ENCODE measurements at places on chromosomes 4 and X.

DNA sequence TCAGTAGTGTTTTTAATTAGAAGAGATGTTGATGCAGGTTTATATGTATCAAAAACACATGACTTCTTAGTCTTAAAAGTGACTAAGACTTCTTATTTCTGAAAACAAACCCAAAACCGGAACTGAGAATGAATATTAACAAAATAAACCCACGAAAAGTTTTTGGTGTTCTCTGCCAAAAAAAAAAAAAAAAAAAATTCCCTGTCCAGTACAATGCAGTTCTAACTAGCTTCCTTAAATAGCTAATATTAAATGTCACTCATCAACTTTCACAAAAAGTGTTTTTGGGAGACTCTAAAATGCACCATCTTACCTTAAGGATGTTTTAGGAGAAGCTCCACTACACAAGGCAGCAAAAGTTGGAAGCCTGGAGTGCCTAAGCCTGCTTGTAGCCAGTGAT lies 2.0 kb downstream of the ANKRD37 start:
- peak; percentile 63 for DNase-seq

DNA sequence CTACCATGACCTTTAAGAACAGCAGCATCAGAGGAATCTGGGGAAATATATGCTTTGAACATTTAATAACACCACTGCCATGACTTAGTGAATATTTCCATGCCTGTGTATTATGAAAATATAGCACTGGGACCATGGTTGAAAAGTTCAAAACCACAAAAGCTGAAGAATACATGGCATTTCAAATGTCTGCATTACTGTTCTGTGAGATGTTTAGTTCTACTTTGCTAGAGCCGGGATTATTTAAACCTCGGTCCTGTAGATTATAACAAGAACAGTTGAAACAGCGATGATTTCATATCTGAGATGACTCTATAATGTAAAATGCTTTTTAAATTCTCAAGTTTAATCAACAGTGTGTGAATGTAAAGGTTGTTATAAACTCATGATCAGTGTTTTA lies 126.7 kb upstream of the AGA start:
- no peak for DNase-seq

- DNase-seq = peak; percentile 73
These were observed 8.3 kb downstream of the SPATA18 start for GRCh38 chr4:52059372-52059771.

DNA sequence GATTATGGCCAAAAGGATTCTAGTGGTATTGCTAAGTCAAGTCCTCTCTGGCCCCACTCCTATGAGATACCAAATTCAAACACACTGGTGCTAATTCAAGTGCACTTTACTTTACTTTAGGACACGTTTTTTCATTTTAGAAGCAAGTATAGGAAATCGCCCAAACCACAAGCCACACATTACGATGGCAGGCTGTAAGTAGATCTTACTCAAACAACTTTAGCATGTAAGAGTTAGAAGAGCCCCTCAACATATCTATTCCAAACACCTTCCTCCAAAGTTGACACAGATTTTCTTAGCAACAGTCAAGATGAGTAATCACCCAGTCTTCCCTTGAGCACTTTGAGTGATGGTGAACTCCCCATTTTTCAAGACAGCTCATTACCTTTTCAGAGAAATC lies 43.6 kb downstream of the DRD5 start:
- no peak for DNase-seq

- DNase-seq = peak; percentile 56
These were observed 64.0 kb upstream of the PGM2 start for GRCh38 chr4:37762294-37762990.

DNA sequence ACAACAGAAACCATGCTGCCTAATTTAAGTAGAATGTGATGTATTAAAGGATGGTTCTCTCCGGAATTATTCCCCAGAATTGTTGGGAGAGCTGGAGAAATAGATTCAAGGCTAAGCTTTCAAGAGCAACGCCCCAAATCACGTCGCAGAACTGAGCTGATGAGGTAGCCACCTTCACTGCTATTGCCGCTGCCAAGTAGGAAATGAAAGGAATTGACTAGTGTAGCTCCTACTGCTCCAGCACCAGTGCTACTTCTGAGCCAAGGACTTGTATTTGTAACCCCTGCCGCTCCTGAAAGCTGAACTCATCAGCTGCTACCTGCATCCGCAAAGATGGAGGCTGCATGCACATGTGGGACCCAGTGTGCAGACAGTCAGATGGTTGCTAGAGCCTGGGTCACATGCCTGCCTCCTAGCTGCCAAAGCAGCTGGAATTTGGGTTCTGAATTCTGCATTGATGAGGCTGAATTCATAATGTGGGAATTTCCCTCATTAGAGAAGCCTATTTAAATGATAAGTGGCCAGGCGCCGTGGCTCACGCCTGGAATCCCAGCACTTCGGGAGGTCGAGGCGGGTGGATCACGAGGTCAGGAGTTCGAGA lies 173.9 kb downstream of the PDGFRA start:
- DNase-seq = no peak

DNA sequence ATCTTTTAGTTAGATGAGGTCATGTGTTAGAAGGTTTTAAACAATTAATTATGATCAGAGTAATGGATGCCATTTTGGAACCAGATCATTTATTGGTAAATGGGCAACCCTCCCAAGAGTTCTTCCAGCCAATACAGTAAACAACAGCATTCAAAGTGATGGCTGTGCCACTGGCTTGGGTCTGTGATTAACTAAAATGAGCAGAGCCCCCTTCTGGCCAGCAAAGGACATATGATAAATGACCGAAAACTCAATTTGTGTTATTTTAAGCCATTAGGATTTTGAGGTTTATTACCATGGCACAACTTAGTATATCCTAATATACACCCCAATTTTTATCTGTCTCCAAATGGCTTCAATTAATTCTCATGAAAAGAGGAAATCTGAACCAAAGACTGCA lies 90.8 kb upstream of the NPFFR2 start:
- no peak for DNase-seq

DNA sequence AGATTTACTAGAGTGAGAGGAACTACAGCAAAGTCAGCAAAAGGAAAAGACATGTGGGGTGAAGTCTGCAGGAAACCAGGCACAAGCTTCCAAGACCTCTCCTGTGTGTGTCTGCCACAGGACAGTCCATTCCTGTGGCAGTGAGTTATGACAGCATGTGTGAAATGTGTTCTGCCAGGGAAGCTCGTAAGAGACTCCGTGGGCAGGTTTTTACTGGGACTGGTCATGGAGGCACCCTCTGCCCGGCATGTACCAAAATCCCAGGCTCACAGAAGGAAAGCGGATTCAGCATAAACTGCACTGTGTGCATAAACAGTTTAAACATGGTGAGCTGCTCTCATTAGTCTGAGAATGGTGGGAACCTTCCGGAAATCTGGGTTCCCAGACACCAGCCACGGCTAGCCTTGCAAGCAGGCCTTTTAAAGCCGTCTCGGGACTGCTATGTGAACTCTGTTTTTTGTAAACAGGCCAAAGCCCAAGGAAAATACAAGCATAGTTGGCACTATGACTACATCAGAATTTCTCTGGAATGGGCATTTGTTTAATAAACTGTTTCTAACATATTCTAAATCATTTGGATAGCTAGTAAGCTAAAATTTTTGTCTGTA lies 288.5 kb downstream of the TENM3 start:
- DNase-seq = no peak

DNA sequence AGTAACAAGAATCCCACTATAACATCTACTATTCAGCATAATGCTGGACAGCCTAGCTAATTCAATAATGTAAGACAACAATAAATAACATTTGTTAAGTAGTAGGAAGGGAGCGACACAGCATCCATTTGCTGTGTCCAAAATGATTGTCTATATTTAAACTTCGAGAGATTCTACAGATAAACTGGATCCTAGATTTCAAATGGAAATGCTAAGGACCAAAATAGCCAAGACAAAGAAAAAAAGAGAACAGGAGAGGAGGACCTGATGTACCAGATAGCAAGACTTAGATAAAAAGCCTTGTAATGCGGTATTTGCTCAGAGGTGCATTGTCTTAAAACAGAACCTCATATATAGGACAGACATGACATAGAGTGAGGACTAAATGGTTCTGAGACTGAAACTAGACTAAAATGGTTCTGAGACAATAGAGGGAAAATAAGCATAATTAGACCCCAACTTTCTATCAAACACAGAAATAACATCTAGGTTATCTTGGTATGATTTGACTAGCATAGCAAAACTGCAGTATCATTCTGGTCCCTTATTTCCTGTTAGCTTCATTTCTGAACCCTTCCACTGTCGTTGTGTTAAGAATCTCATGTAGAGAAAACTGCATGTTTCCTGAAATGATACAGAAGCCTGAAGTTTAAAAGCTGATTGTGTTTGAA lies 3.8 kb downstream of the HPGDS start:
- no peak for DNase-seq

DNA sequence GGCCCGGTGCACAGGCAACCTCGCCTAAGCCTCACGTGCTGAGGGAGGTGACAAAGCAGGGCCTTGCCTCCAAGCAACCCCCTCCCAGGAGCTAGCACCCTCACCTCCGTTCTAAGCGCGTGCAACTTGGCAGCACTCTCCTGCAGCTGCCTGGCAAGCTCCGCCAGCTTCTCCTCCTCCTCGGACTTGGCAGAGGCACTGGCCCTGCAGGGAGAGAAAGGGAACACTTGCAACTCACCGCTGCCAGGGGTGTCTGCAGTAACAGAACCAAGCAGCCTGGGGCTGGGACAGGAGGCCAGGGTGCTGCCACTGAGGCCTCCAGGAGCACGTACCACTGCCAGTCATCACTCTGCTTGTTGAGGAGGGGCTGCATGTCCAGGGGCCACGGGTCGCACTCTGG lies 10.3 kb upstream of the TREX2 start:
- no peak for DNase-seq

- no peak for DNase-seq
These were observed 33.2 kb upstream of the SMS start for GRCh38 chrX:21907260-21907659.

DNA sequence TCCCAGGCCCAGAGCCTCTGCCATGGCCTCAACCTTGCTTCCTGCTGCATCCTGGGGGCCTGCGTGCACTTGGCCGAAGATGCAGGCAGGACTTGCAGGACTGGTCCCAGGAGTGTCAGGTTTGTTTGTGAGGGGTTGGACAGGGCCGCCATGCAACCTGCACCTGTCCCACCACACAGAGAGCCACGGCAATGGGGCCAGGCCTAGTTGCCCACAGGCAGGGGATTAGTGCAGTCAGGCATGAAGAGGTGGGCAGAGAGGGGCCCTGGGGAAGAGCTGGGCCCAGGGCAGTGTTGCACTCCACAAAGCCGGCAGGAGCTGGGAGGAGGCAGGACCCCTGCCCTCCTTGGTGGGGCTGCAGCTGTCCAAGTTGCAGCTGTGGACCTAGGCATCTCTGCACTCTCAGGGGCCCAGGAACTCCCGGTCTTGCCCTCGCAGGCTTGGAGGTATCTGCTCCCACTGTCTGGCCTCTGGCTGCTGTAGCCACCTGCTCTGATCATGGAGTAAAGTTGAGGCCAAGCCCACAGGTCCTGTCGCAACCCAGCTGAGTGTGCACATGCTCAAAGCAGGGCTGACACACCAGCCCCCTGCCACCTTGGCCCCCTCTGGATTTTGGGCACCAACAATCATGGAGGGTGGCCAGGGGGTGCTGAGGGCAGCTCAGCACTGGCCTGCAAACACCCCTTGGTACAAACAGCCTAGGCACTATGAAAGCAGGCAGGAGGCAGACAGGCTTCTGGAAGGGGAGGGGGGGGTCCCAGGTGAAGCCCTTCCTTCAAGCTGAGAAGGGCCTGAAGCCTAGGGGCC lies 190.4 kb upstream of the PCDH10 start:
- DNase-seq = no peak

GRCh38 chr4:40395908-40396793 lies 61.0 kb downstream of the CHRNA9 start:
- no peak for DNase-seq

- no peak for DNase-seq
These were observed 341.3 kb upstream of the KLF3 start for GRCh38 chr4:38322714-38323113.

DNA sequence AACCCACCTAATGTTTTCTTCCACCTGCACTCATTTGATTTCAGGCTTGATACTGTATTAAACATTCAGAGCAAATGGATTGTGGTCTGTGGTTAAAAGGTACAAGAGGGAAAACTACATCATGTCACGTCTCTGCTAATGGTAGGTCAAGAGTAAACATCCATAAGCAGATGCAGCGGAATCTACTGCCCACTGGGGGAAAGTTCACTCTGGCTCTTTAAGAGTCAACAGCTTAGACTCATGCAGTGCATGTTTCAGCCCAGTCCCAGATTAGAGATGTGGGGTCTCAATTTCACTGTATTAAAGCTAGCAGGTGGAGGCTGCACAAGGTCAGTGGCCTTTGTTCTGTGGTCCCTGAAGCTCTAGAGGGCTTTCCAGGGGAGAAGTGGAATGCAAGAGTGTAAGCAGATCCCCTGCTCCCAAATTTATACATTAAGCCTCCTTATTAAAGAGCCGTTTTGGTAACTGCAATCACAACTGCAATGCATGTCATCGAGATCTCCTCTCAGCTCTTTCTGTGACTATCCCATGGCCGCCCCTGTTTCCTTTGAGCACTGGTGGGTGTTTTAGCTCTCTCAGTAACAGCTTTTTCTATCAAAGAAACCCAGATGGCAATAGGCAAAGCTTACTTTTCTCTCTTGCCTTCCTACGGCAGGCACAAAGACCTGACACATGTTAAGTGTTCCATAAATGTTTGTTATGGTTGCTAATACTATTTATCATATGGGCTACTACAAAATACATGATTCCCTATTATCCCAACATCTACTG lies 53.4 kb downstream of the LDB2 start:
- no peak for DNase-seq

- no peak for DNase-seq
These were observed 106.5 kb downstream of the ATP11C start for GRCh38 chrX:139826065-139827044.

DNA sequence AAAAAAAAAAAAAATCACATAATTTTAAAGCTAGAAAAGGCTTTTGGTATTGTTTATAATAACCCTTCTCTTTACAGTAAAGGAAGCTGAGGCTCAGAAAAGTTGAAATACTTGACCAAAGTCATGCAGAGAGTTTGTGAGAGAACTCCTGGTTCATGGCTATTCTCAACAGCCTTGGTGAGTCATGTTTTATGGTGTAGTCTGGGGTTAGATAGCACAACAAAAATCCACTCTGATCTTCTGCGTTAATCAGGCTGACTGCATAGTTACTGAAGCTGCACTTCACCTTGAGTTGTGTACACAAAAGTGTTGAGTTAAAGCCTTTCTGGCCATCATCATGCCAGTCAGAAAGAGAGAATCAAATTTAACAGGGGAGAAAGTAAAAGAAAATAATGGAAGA lies 19.3 kb upstream of the SFRP2 start:
- DNase-seq = no peak

- DNase-seq = no peak
These were observed 4.1 kb downstream of the SEPTIN6 start for GRCh38 chrX:119688911-119689321.

DNA sequence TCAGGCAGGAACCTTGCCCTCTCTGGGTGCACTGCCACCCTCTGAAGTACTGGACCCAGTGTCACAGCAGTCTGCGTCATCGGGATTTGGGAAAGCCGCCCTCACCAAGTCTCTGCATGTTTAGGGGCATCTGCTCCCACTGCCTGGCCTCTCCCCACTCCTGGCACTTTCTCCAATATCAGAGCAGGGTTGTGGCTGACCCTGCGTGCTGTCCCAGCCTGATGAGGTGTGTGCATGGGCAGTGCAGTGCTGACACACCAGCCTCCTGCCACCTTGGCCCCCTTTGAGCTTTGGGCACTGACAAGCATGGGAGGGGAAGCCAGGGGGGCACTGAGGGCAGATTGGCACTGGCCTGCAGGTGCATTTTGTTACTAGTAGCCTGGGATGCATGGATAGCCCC lies 652.5 kb downstream of the GABRG1 start:
- no peak for DNase-seq
